ENCODE measurements at places on chromosomes 1 and 21.
A peak's percentile ranks its signal among the peaks of the same experiment; 100 is the strongest.

- DNase-seq, result no peak
Observed at GRCh38 chr1:87872189-87872588, 543.5 kb downstream of the LMO4 start.

DNA sequence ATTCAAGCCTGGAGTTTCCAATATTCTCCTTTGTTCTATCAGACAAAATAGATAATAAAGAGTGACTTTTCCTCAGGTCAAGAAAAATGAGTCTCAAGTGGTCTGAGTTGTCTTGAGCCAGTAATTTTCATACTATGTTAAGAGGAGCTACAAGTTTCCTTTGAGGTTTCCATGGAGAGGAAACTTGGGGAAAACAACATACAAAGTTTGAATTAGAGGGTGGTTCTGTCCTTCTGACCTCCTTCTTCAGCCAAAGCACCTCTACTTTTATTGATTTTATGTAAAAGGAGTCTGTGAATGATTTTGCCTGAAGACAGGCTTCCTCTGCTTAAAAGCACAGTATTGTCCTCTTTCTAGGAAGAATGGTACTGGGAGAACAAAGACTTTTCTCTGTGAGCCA, 497.2 kb upstream of the PKN2 start:
- DNase-seq, result no peak

- peak; percentile 43 for DNase-seq
Observed at GRCh38 chr1:185157599-185158412, 839 bp downstream of the SWT1 start.

DNA sequence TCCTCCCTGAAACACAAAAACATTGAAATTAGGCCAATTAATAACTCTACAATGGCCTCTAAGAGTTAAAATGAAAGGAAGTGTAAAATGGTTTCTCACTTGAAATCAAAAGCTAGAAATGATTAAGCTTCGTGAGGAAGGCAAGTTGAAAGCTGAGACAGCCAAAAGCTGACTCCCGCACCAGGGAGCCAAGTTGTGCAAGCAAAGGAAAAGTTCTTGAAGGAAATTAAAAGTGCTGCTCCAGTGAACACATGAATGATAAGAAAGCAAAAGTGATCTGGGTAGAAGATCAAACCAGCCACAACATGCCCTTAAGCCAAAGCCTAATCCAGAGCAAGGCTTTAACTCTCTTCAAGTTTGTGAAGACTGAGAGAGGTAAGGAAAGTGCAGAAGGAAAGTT, 22.8 kb downstream of the CYYR1 start:
- no peak for DNase-seq

GRCh38 chr1:248627971-248628844, 6.7 kb downstream of the OR2T11 start:
- DNase-seq, result no peak

GRCh38 chr1:165403835-165404482, 41.0 kb downstream of the RXRG start:
- peak; percentile 73 for DNase-seq

DNA sequence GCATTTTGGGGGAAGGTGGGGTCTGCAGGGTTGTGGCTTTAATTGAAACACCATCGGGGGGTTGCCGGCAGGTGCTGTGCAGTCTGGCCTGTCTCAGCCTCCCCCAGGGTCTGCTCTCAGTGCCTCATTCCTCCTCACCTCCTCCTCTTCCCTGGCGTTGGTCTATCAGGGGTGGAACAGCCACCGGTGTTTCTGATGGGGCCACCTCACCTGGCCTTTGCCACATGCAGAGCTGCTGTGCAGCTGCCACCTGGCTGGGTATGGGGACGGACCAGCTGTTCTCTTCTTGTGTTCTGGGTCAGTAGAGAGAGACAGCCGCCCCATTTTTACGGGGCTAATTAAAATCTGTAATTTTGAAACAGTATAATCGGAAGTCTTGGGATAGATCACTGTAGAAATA, 53.9 kb downstream of the SPSB1 start:
- DNase-seq, result no peak

GRCh38 chr21:45655124-45655523, 11.6 kb downstream of the PCBP3 start:
- DNase-seq, result no peak

- DNase-seq, result no peak
Observed at GRCh38 chr1:74380252-74380651, 132.2 kb downstream of the LRRC53 start.
